ENCODE measurements at places on chromosomes 1 and 21. TPM values are rescaled to one million over a fixed set of nuclear protein-coding genes. Genes with fewer than 3 reads are reported as not detected.

DNA sequence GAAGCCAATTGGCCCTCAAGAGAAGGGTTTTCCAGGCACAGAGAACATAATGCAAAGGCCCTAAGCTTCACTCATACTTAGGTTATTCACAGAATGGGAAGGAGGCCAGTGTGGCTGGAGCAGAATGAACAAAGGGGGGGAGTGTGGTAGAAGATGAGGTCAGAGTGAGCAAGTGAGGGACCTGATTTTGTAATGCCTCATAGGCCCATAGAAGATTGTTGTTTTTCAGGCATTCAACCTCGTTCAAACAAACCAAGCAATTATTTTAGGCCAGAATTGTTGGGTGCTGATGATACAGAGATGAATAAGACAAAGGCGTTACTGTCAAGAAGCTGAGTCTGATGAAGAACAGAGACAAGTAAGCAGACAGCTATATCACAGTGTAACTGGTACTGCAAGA lies 54.5 kb upstream of the RAP1A start:
- no peaks in the 10 kb centered on the region for H3K36me3 ChIP-seq
- no peak overlapping the region for H3K27ac ChIP-seq
- H3K4me1 ChIP-seq: no peaks in the 10 kb centered on the region
- DNase-seq: no peak
- no peaks in the 10 kb centered on the region for H3K27me3 ChIP-seq

ATP1A4 gene
- total RNA-seq: not detected

GRCh38 chr1:12309783-12310742 lies 80.2 kb downstream of the VPS13D start:
- peaks cover 5% of the 10 kb centered on the region for H3K4me1 ChIP-seq
- H3K4me3 ChIP-seq: no peak overlapping the region
- no peaks in the 10 kb centered on the region for H3K27me3 ChIP-seq
- peak; percentile 10 for DNase-seq
- H3K27ac ChIP-seq: no peak overlapping the region

- no peaks in the 10 kb centered on the region for H3K4me1 ChIP-seq
- no peak for DNase-seq
- no peak overlapping the region for H3K27ac ChIP-seq
- H3K4me3 ChIP-seq: no peak overlapping the region
- no peaks in the 10 kb centered on the region for H3K36me3 ChIP-seq
Observed at GRCh38 chr1:116453481-116453880, 80.4 kb downstream of the ATP1A1 start.

DNA sequence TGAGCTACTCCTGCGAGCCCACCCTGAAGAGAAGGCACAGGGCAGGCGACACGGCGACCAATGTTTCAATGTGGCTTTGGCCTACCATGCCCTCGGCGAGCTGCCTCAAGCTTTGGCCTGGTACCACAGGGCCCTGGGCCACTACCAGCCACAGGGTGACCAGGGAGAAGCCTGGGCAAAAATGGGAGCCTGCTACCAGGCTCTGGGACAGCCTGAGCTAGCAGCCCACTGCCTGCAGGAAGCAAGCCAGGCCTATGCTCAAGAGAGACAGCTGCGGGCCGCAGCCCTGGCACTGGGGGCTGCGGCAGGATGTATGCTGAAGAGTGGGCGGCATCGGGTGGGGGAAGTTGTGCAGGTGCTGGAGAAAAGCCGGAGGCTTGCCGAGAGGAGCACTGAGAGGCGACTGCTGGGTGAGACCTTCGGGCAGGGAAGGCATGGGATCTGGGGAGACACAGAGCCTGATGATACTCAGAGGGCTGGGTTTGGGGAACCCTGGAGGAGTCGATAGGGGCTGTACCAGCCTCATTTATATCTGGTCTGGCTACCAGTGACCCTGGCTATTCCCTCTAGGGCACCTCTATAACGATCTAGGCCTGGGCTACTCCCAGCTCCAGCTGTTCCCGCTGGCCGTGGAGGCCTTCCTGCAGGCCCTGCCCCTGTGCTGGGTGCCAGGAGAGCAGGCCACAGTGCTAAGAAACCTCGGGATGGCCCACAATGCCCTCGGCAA lies 2.3 kb downstream of the TTC24 start:
- no peaks in the 10 kb centered on the region for H3K36me3 ChIP-seq
- DNase-seq: no peak
- no peaks in the 10 kb centered on the region for H3K27me3 ChIP-seq

NT5C1A gene
- not detected for total RNA-seq

DNA sequence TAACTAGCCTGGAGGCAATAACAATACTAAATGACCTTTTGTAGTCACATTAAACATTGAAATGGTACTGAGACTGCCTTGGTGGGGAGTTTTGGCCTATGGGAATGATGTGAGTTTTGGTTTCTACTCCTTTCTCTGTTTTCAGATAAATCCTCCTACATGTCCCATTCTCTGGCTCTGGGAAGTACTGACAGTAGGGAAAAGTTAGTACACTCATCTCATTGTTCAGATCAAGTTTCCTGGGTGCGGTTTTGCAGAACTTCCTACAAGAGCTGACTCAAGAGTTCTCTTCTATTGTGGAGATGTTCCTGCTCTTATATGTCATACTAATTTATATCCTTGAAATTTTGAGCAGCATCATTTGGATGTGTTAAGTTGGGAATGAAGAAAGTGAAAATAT lies 74.2 kb upstream of the MACF1 start:
- peaks cover 48% of the 10 kb centered on the region for H3K4me1 ChIP-seq
- H3K36me3 ChIP-seq: no peaks in the 10 kb centered on the region
- no peaks in the 10 kb centered on the region for H3K27me3 ChIP-seq
- DNase-seq: no peak

GUCA2B gene
- total RNA-seq: not detected

DNA sequence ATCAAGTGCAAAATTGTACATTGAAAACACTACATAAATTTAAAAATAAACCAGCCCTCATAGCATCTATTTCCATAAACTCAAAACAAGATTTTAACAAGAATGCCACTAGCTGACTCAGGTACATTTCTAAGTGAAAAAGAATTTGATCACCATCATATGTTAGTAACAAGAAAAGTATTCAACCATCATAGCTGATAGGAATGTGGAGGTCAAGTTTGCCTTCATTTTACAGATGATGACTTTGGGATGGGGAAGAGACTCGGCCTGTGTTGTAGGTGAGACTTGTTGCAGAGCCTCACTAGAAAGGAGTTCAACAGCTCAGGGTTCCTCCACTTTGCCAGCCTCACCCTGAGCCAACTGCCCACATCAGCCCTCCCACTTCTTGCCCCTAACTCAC lies 318.8 kb upstream of the FAM78B start:
- no peak for DNase-seq
- no peaks in the 10 kb centered on the region for H3K4me1 ChIP-seq
- no peaks in the 10 kb centered on the region for H3K36me3 ChIP-seq
- no peak overlapping the region for H3K4me3 ChIP-seq
- no peak overlapping the region for H3K27ac ChIP-seq

Data from A673 (cell line).